ENCODE measurements at places on chromosomes 5 and 9.

- no peak for DNase-seq
- H3K36me3 ChIP-seq = no peaks in the 10 kb centered on the region
- no peaks in the 10 kb centered on the region for H3K27me3 ChIP-seq
- H3K27ac ChIP-seq = no peak overlapping the region
- no peak overlapping the region for H3K4me3 ChIP-seq
Measured at GRCh38 chr5:136215812-136216211, 22.9 kb upstream of the SMIM32 start.

- no peak overlapping the region for H3K27ac ChIP-seq
- H3K36me3 ChIP-seq = no peaks in the 10 kb centered on the region
- DNase-seq = no peak
- no peaks in the 10 kb centered on the region for H3K27me3 ChIP-seq
- no peak overlapping the region for H3K4me3 ChIP-seq
Measured at GRCh38 chr5:138990986-138991590, 116.0 kb upstream of the LRRTM2 start.

DNA sequence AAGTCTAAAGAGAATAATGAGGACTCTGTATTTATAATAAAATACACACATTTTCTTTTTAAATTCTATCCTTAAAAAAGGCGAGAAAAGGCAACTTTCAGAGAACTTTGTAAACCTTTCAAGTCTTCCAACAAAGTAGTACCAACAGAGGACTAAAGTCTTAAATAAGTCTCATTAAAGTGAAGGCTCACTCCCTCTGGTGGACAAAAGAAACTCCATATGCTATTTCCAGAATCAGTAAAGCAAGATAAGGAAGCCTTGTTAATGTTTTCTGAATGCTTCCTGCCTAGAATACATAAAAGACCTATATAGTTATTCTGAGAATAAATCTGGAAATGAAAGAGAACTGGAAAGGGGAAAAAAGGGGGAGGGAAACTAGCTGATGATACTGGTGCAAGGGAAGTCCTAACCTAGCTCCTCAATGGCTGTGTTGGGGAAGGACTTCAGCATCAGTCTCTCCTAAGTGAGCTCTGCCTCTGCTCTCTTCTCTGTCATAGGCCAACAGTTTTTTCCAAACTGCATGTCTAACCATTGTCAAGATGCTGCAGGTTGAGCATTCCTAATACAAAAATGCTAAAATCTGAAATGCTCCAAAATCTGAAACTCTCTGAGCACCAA, 7.2 kb downstream of the HMGCS1 start:
- no peak for DNase-seq
- no peaks in the 10 kb centered on the region for H3K27me3 ChIP-seq
- peaks cover 59% of the 10 kb centered on the region for H3K36me3 ChIP-seq
- H3K4me1 ChIP-seq = peaks cover 87% of the 10 kb centered on the region
- peak overlapping the region; percentile 33 for H3K4me3 ChIP-seq

GRCh38 chr5:30099634-30100033, 1093.9 kb upstream of the CDH6 start:
- no peaks in the 10 kb centered on the region for H3K36me3 ChIP-seq
- H3K4me3 ChIP-seq = no peak overlapping the region
- no peak overlapping the region for H3K27ac ChIP-seq

GRCh38 chr5:2735996-2736395, 15.5 kb downstream of the IRX2 start:
- H3K27me3 ChIP-seq = peaks cover 16% of the 10 kb centered on the region
- H3K4me3 ChIP-seq = no peak overlapping the region
- H3K36me3 ChIP-seq = no peaks in the 10 kb centered on the region
- no peak overlapping the region for H3K27ac ChIP-seq

DNA sequence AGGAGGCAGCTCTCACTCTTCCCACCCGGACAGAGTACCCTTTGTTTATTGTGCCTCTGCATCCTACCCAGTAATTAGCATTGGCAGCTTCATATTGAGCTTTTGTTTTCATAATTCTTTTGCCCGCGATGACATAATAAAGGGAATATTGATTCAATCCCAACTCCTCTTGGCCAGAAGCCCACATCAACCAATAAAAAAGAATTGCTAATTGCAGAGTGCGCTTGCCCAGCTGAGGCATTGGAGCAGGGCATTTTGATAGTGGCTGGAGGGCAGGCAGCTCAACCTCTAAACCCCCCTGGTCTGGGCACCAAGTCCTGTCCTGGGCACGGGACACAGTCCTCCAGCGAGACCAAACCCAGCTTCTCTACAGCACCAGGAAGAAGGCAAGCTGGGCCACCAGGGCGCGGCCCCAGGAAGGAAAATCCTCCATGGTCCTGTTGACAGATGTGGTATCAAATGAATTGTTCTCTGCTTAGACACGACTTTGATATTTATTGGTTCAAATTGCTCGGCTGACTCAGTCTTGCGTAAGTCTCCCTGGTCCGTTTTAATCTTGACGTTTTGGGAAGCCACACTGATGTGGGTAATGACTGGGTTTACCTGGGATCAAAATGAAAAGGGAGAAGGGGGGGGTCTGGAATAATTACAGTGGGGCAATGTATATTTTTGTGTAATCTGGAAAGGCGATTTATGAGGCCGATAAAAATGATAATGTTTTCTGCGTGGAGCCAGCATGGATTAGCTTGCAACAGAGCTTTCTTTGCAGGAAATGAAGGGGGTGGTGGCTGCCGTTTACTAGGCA, 220.7 kb upstream of the MSX2 start:
- H3K27me3 ChIP-seq = no peaks in the 10 kb centered on the region
- no peak overlapping the region for H3K4me3 ChIP-seq
- DNase-seq = no peak
- H3K27ac ChIP-seq = no peak overlapping the region
- H3K36me3 ChIP-seq = no peaks in the 10 kb centered on the region

DNA sequence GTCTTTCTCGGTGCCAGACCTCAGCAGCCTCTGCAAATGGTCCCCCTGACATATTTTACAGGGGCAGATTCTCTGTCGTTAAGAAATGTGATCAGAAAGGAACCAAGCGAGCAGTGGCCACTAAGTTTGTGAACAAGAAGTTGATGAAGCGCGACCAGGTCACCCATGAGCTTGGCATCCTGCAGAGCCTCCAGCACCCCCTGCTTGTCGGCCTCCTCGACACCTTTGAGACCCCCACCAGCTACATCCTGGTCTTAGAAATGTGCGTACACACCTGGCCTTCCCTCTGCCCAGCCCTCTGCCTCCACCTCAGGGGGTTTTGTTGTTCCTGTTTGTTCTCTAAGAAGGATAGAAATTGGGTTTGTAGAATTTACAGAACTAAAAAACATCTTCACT, 77.3 kb upstream of the OTULINL start:
- H3K27ac ChIP-seq = no peak overlapping the region
- H3K36me3 ChIP-seq = no peaks in the 10 kb centered on the region
- no peak for DNase-seq

DNA sequence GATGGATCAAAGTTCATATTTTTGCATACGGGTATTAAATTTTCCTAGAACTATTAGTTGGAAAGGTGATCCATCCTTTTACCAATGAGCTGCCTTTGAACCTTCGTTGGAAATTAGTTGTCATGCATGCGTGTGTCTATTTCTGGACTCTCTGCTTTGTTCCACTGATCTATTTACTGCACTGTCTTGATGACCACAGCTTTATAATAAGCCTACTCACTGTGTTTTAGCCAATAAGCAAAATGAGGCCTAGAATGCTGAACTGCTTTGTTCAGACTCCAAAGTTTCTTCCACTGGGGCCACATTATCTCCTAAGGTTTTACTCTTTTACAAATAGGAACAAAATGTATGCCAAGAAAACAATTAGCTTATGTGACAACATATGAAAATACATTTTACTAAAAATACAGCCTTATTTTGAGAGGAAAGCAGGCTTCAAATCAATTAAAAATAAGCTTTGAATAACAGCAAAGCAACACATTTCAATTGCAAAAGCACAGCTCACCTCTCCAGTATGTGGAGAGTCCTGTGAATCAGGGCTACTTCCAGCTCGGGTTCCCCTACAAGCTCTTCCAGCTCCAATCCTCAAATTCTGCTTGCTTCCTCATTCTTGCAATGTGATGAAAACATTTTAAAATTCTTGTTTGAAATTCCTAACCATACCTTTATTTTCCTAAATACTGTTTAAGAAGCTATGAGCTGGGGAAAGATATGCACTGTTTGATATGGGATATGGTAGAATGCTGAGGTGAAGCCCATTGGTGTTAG, 72.0 kb downstream of the RETREG1 start:
- no peaks in the 10 kb centered on the region for H3K27me3 ChIP-seq
- no peak for DNase-seq
- H3K27ac ChIP-seq = no peak overlapping the region
- H3K4me3 ChIP-seq = no peak overlapping the region
- peaks cover 10% of the 10 kb centered on the region for H3K4me1 ChIP-seq

GRCh38 chr9:113570749-113571711, 107.5 kb downstream of the RGS3 start:
- H3K36me3 ChIP-seq = peaks cover 5% of the 10 kb centered on the region
- H3K4me1 ChIP-seq = peaks cover 7% of the 10 kb centered on the region
- no peak overlapping the region for H3K27ac ChIP-seq
- no peaks in the 10 kb centered on the region for H3K27me3 ChIP-seq

- H3K4me1 ChIP-seq = peaks cover 36% of the 10 kb centered on the region
- H3K27me3 ChIP-seq = no peaks in the 10 kb centered on the region
- H3K4me3 ChIP-seq = no peak overlapping the region
- DNase-seq = no peak
- H3K36me3 ChIP-seq = peaks cover 23% of the 10 kb centered on the region
Measured at GRCh38 chr5:75603371-75603770, 7.9 kb upstream of the ANKDD1B start.

- H3K4me3 ChIP-seq = peak overlapping the region; percentile 4
- peak; percentile 58 for DNase-seq
- H3K36me3 ChIP-seq = peaks cover 49% of the 10 kb centered on the region
- H3K27ac ChIP-seq = peak overlapping the region; percentile 79
Measured at GRCh38 chr5:169670769-169671525, 33.9 kb downstream of the DOCK2 start.

GRCh38 chr9:3181049-3181953, 337.4 kb upstream of the PUM3 start:
- peaks cover 29% of the 10 kb centered on the region for H3K27me3 ChIP-seq
- H3K4me1 ChIP-seq = no peaks in the 10 kb centered on the region
- H3K36me3 ChIP-seq = no peaks in the 10 kb centered on the region

GRCh38 chr5:92471861-92472260, 1088.7 kb upstream of the ARRDC3 start:
- no peaks in the 10 kb centered on the region for H3K36me3 ChIP-seq
- DNase-seq = no peak
- no peaks in the 10 kb centered on the region for H3K27me3 ChIP-seq
- H3K27ac ChIP-seq = no peak overlapping the region
- no peaks in the 10 kb centered on the region for H3K4me1 ChIP-seq

GRCh38 chr9:37611961-37612360, 19.6 kb upstream of the TOMM5 start:
- no peak overlapping the region for H3K27ac ChIP-seq
- H3K4me1 ChIP-seq = no peaks in the 10 kb centered on the region
- no peak overlapping the region for H3K4me3 ChIP-seq
- peaks cover 16% of the 10 kb centered on the region for H3K27me3 ChIP-seq

DNA sequence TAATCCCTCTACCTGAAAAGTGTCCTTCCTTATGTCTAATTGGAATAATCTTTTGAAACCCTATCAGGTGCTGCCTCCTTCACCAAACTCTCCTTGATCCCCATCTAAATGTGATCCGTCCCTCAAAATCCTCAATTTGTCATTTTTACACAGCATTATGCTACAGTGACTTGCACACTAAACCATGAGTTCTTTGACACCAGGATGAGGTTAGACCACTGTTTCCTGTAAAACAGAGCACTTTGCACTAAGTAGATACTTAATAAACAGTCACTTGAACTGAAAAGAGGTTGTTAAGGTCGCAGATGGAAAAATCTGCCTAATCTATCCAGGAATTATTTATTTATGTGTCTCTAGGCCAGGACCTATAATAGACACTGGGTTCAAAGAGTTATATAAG, 44.2 kb upstream of the TLX3 start:
- DNase-seq = no peak
- no peak overlapping the region for H3K27ac ChIP-seq
- no peak overlapping the region for H3K4me3 ChIP-seq
- peaks cover 6% of the 10 kb centered on the region for H3K4me1 ChIP-seq

GRCh38 chr9:125428060-125428901, 166.7 kb downstream of the GAPVD1 start:
- no peaks in the 10 kb centered on the region for H3K27me3 ChIP-seq
- no peaks in the 10 kb centered on the region for H3K4me1 ChIP-seq
- DNase-seq = no peak

DNA sequence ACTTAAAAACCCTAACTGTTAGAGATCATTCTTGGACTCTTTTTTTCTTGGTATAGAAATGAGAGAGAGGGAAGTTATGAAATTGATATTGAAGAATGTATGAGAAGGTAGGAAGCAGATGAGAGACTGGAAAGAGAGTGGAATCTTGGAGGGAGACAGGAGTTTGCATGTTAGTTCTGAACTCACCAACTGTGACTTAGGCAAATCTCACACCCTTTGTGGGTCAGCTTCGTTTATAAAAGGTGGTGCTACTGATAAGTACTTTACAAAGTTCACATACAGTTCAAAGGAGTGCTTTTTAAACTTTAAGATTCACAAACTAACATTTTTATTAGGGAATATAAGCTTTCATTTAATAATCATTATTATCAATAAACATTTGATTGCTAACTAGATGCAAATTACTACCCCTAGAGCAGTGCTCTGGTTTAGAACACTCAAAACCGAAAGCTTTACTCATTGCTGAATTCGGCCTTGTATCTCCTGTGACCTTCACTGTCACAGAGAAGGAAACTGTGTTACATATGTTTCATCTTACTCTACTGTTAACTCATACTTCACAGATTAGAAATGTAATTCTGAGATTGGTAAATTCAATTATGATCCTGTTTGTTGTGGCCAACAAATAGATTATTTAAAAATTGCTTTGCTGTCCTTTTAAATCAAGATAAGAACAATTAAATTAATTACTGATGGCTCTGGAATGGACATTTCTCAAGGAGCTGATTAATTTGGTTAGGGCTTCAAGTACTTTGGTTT, 143.2 kb downstream of the RMI1 start:
- H3K36me3 ChIP-seq = no peaks in the 10 kb centered on the region
- no peak overlapping the region for H3K4me3 ChIP-seq
- H3K27me3 ChIP-seq = peaks cover 7% of the 10 kb centered on the region
- DNase-seq = no peak

DNA sequence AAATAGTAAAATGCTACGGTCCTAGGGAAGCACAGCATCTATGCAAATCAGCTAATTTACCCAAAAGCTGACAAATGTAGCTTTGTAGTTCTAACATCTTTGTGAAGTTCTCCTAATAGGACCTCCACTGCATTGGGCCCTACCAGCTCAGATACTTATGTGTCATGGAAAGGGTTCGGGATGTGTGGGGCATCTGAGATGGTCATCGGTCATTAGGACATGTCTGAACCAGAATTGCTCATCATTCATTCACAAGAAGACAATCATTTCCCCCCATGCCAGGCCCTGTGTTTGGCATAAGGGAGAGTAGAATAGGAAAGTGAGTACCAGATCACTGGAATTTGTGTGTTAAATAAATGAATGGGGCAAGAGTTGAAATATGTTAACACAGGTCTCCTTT, 35.7 kb downstream of the PWWP2A start:
- H3K4me3 ChIP-seq = no peak overlapping the region
- peaks cover 2% of the 10 kb centered on the region for H3K36me3 ChIP-seq
- H3K27me3 ChIP-seq = no peaks in the 10 kb centered on the region
- no peaks in the 10 kb centered on the region for H3K4me1 ChIP-seq
- DNase-seq = no peak
- no peak overlapping the region for H3K27ac ChIP-seq

- no peak for DNase-seq
- H3K27me3 ChIP-seq = peaks cover 2% of the 10 kb centered on the region
- H3K36me3 ChIP-seq = no peaks in the 10 kb centered on the region
- H3K4me3 ChIP-seq = no peak overlapping the region
- H3K27ac ChIP-seq = no peak overlapping the region
Measured at GRCh38 chr9:70085241-70085640, 41.6 kb downstream of the MAMDC2 start.
